ENCODE measurements at places on chromosomes 6 and 20. TPM values are rescaled to one million over a fixed set of nuclear protein-coding genes. Genes with fewer than 3 reads are reported as not detected.

DNA sequence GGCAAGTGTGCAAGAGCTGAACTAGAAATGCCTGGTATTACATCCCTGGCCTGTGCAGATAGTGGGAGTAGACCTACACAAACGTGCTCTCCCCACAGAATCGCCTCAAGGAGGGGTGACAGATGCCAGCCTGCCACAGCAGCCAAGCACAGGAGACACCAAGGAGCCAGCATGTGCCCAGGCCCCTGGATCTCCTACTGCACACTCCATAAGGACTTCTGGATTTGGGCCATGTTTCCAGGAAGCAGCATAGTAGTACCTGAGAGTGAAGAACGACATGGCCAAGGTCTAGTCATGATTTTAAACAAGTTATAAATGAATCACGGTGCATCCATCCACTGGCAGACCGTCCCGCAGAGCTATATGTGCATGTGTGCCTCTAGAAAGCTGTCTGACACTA is 232.2 kb downstream of the SYNDIG1 start:
- no peaks in the 10 kb centered on the region for H3K27me3 ChIP-seq
- no peaks in the 10 kb centered on the region for H3K36me3 ChIP-seq
- no peak overlapping the region for H3K4me3 ChIP-seq
- DNase-seq = no peak
- no peaks in the 10 kb centered on the region for H3K4me1 ChIP-seq

- H3K4me3 ChIP-seq = no peak overlapping the region
- H3K4me1 ChIP-seq = no peaks in the 10 kb centered on the region
- H3K27ac ChIP-seq = no peak overlapping the region
- no peaks in the 10 kb centered on the region for H3K36me3 ChIP-seq
These were observed 13.5 kb downstream of the SALL4 start for GRCh38 chr20:51788822-51789221.

GRCh38 chr20:53752583-53752970 is 158.9 kb upstream of the ZNF217 start:
- H3K4me3 ChIP-seq = peak overlapping the region; percentile 61
- H3K4me1 ChIP-seq = peaks cover 68% of the 10 kb centered on the region
- no peaks in the 10 kb centered on the region for H3K27me3 ChIP-seq
- peaks cover 3% of the 10 kb centered on the region for H3K36me3 ChIP-seq

DNA sequence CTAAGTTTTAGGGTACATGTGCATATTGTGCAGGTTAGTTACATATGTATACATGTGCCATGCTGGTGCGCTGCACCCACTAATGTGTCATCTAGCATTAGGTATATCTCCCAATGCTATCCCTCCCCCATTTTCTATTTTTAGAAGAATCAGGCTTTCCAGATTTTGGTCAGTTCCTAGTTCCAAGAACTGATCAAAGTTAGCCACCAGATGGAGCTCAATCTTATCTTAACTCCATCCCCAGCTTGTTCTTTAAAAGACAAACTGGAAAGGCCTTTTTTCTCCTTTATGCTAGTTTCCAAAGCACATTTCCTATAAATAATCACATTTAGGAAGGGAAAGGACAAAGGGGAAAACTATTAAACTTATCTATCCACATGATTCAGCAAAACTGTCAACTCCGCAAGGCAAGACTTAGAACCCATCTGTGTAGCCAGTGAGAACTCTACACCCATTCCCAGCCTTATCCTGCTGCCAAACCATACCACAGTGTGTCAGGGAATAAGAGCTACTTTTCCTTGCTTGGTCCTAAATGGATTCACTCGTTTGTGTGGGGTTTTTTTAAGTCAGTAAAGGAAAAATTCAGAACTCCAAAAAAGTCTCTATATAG is 22.8 kb upstream of the KHDC1 start:
- no peak for DNase-seq
- H3K4me3 ChIP-seq = no peak overlapping the region
- H3K36me3 ChIP-seq = peaks cover 12% of the 10 kb centered on the region
- H3K27me3 ChIP-seq = no peaks in the 10 kb centered on the region

DNA sequence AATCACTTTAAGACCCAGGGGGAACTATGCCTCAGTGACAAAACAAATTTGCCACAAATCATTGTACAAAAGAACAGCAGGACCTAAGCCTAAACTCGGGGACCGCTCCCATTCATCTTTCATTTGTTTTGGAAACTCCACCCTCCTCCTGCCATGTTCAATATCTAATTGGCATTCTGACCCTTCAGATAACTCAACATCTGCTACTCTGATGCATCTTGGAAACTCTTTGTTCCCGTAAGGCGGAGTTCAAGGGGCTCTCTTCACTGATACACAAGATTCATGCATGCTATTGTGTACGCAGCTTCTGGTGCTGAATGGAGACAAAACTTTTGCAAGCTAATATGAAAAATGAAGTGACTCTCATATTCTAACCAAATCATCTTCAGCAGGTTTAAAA is 187.6 kb downstream of the ZFP64 start:
- no peak overlapping the region for H3K27ac ChIP-seq
- no peak overlapping the region for H3K4me3 ChIP-seq
- H3K27me3 ChIP-seq = peaks cover 12% of the 10 kb centered on the region
- H3K4me1 ChIP-seq = no peaks in the 10 kb centered on the region

- H3K4me1 ChIP-seq = peaks cover 60% of the 10 kb centered on the region
- no peak for DNase-seq
- H3K4me3 ChIP-seq = peak overlapping the region; percentile 34
- peaks cover 68% of the 10 kb centered on the region for H3K36me3 ChIP-seq
These were observed 163.8 kb upstream of the TAB2 start for GRCh38 chr6:149153693-149154092.

GRCh38 chr20:62390317-62391164 is 3.6 kb downstream of the RPS21 start:
- no peaks in the 10 kb centered on the region for H3K27me3 ChIP-seq
- H3K4me3 ChIP-seq = no peak overlapping the region
- H3K27ac ChIP-seq = no peak overlapping the region
- peaks cover 50% of the 10 kb centered on the region for H3K36me3 ChIP-seq
- H3K4me1 ChIP-seq = peaks cover 7% of the 10 kb centered on the region

GRCh38 chr6:160882006-160882405 is 109.6 kb upstream of the MAP3K4 start:
- no peaks in the 10 kb centered on the region for H3K36me3 ChIP-seq
- no peaks in the 10 kb centered on the region for H3K4me1 ChIP-seq
- no peak overlapping the region for H3K4me3 ChIP-seq

DNA sequence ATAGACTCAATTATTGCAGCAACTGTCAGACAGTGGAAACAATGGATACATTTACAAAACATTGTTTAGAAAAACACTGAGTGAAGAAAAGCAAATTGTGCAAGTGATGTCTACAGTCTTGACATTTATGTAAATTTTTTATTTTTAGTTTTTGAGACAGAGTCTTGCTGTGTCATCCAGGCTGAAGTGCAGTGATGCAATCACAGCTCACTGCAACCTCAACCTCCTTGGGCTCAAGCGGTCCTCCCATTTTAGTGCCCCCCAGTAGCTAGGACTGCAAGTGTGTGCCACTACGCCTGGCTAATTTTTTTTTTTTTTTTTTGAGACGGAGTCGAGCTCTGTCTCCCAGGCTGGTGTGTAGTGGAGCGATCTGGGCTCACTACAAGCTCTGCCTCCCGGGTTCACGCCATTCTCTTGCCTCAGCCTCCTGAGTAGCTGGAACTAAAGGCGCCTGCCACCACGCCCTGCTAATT is 9.7 kb downstream of the CNBD2 start:
- no peaks in the 10 kb centered on the region for H3K4me1 ChIP-seq
- no peaks in the 10 kb centered on the region for H3K36me3 ChIP-seq
- H3K27me3 ChIP-seq = peaks cover 5% of the 10 kb centered on the region
- H3K27ac ChIP-seq = no peak overlapping the region
- DNase-seq = no peak

DNA sequence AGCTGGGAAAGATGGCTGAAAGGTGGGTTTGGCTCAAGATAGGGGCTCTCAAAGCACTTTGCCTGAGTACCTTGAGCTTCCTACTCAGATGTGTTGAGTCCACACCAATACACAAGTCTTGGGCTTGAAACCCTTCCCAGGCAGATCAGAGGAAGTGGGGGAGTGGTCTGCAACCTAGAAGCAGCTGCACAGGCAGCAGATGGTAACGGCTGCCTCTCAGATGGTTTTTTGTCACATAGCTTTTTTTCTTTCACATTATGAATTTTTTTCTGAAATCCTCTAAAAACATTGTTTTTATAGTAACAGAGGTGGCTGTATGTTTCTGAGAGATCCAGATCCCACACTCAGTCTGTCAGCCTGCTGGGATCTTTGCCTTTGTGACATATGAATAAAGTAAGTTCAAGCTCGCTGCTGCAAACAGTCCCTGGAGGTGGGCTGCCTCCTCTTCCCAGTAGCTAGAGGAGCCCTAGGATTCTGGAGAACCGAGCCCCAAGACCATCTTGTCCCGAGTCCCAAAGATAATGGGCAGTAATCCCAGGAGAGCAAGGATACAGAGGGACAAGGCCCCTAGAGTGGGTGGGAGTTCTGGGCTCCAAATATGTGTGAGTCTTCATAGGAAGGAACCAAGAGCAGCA is 97.1 kb upstream of the TOP1 start:
- H3K4me3 ChIP-seq = no peak overlapping the region
- no peak for DNase-seq
- peaks cover 2% of the 10 kb centered on the region for H3K36me3 ChIP-seq
- peaks cover 11% of the 10 kb centered on the region for H3K4me1 ChIP-seq

DNA sequence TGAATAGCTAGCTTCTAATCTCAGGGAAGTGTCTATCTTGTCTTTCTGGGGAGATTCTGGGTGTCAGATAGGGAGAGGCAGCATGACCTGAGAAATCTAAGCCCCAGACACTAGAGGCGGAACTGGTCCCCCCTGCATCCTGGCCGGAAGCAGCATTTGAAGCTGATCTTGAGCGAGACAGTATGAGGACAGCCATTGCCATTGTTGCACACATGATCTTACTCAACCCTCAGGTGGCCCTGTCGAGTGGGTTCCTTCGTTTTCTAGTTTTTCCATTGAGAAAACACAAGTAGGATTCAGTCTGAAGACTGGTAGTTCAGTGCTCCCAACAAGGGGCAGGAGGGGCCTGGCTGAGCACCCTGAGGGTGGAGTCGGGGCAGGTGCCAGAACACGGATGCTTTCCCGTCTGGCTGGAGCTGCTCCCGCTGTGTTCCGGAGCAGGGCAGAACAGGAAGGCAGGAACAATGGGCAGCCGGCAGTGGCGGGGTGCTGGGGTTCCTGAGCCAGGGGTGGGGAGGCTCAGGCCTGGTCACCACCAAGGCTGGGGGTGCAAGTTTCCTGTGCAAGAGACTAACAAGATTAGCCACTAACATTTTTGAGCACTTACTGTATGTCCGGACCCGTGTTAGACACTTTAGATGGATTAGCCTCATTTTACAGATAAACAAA is 7.9 kb upstream of the SDCBP2 start:
- H3K4me3 ChIP-seq = no peak overlapping the region
- H3K36me3 ChIP-seq = peaks cover 26% of the 10 kb centered on the region
- DNase-seq = peak; percentile 8
- peak overlapping the region; percentile 69 for H3K27ac ChIP-seq
- peaks cover 22% of the 10 kb centered on the region for H3K4me1 ChIP-seq

DNA sequence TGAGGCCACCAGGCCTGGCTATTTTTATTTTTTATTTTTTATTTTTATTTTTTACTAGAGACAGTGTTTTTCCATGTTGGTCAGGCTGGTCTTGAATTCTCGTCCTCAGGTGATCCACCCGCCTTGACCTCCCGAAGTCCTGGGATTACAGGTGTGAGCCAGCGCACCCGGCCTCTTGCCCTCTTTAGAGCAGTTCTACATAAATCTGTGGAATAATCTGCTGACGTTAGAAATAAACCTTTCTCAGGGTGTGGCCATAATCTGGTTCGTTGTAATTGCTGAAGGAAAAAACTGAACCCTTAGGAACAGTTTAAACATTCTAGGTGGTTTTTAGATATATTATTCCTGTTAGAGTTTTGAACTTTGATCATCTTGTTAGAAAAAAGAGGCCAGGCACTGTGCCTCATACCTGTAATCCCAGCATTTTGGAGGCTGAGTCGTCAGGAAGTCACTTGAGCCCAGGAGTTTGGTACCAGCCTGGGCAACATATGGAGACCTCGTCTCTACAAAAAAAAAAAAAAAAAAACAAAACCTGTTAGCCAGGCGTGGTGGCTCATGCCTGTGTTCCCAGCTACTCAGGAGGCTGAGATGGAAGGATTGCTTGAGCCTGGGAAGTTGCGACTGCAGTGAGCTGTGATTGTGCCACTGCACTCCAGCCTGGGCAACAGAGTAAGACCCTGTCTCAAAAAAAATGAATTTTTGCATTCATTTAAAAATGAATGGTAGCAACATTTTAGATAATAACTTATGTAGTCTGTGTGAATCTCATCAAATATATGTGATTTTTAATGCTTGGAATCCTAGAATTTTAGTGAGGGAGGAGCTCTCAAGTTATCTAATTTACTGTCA is 24.2 kb downstream of the ASXL1 start:
- H3K27me3 ChIP-seq = no peaks in the 10 kb centered on the region
- DNase-seq = no peak

Gene SLC22A2
- not detected for total RNA-seq

Gene NR2E1
- total RNA-seq = not detected
